ENCODE measurements at places on chromosomes 11 and 22.

DNA sequence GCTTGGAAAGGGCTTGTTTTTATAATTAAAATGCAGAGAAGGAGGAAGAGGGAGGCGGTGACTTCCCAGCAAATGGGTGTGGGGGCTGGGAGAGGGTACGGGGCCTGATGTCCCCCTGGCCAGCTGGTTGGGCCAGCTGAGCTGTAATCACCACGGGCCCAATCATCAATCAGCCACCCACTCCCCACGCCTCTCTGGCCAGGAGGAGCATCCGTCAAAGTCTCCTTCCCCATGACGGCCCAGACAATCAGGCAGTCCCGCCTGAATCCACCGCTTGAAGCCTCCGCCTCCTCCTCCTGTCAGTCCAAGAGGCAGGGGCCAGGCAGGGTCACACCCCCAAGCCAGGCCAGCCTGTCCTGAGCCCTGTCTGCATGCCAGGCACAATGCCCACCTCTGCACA is 13.3 kb upstream of the CABP7 start:
- no peak for DNase-seq

GRCh38 chr11:134949121-134950090 is 537.4 kb upstream of the B3GAT1 start:
- no peak for DNase-seq

DNA sequence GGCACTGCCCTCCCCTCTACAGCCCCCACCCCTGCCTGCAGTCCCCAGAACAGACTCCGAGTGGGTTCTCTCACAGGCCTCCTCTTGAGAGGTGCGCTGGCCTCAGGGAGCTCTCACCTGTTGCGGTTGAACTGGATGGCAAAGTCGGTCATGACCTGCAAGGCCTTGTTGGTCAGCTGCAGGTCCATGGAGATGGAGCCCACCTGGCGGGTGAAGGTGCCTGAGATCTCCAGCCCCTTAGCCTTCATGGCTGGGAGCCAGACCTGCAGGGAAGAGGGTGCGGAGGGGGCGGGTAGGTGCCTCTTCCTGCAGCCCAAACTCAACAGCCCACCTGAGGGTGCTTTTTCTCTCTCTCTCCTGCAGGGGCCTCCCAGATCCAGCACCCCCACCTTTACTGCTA is 18.7 kb upstream of the RASL10A start:
- DNase-seq: no peak

DNA sequence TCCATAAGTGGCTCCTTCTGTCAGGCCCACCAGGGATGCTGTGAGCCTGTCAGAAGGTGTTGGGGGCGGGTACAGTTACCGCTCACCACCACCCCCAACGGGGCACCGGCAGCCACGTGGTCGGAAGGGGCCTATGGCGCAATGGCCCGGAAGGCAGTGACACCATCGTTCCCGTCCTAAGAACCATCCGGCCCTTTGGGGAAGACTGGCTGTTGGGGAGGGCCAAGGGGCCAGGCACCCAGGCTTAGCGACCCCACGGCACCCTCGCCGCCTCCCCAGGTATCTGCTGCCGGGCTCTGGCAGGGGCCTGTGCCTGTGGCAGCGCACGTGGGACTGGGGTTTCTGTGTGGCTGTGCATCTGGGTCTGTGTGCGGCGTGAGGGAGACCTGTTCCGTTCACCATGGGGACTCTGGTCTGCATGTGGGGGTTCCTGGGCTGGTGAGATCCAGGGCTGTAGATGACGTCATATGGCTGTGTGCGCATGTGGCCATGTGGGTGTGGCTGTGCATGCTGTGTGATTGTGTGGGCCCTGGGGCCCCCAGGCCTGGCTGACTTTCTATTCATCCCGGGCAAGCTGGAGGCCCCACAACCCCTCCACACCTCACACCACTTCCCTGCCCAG is 717 bp downstream of the OSM start:
- no peak for DNase-seq

- no peak for DNase-seq
Measured at GRCh38 chr22:33984656-33985285, 64.5 kb upstream of the LARGE1 start.

GRCh38 chr22:28883917-28884746 is 760 bp downstream of the ZNRF3 start:
- peak; percentile 30 for DNase-seq

DNA sequence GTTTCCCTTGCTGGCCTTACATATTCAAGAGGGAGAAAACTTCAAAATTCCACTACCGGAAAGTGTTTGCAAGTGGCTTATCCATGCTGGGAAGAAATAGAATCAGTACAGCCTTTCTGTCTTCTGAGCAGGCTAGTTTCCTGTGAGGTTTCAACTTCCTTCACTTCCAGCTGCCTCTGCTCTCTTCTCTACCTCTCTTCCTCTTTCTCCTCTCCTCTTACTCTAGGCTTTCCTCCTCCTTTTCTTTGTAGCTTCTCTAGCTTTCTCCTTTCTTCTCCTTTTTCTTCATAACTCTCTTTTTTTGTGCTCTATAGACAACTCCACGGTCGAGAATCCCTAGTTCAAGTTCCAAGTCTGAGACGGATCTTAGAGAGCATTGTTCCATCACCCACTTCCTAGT is 421.8 kb downstream of the ETS1 start:
- DNase-seq: no peak

GRCh38 chr22:32708830-32709229 is 92.7 kb upstream of the TIMP3 start:
- no peak for DNase-seq

DNA sequence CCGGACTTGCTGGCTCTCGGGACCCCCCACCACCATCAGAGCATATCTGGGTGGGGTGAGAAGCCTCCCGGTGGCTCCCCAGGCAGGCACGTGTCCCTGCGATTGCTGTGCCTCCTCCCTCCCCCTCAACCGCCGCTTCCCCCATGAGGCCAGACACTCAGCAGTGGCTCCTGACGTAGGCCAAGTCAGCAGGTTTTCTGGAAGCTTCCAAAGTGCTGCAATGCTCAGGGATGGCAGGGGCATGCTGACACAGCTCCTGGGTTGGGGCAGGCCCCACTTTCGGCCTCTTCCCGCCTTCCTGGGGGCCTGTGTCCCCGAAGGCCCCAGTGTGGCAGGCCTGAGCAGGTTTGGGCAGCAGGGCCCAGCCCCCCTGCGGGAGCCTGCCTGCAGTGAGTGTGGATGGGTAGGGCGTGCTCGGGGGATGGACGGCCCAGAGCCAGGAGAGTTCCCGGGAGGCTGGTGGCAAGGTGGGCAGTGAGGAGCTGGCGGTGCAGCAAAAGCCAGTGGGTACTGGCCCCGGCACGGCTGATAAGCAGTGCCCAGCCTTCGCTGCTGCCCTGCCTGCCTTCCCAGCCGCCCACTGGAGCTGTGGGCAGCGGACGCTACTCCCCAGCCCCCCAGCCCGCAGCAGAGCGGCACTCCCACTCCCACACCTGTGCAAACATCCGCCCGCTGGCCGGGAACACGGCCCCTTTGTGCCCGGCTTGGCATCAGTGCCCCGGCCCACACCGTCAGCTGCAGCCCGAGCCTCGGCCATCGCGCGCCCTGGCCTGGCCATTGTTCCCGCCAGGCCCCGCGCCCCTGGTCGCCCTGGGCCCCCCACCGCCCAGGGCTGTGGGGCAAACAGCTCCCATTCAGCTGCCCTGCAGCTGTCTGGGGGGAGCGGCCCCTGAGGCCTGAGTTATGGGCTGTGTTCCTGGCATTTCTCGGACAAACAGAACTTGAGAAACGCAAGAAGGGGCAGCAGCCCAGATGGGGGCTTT is 125.0 kb downstream of the KCNQ1OT1 start:
- no peak for DNase-seq

DNA sequence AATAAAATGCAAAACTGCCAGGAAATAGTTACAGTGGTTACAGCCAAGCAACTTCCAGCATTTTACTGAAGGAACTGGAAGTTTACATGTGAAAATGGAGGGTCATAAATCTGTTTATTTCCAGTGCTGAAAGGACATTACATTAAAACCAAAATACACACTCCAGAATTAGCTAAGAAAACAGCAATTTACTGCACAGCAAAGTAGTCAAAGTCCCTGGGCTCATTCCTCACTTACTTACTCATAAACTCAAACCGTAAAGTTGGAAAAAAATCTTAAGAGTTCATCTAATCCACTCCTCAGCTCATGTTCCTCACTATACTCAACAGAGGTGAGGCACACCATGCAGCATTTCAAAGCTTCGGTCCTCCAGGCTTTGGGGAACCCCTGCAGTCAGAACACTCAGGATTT is 17.4 kb downstream of the CTSC start:
- peak; percentile 50 for DNase-seq

- no peak for DNase-seq
Measured at GRCh38 chr22:28002863-28003565, 84.0 kb upstream of the PITPNB start.

DNA sequence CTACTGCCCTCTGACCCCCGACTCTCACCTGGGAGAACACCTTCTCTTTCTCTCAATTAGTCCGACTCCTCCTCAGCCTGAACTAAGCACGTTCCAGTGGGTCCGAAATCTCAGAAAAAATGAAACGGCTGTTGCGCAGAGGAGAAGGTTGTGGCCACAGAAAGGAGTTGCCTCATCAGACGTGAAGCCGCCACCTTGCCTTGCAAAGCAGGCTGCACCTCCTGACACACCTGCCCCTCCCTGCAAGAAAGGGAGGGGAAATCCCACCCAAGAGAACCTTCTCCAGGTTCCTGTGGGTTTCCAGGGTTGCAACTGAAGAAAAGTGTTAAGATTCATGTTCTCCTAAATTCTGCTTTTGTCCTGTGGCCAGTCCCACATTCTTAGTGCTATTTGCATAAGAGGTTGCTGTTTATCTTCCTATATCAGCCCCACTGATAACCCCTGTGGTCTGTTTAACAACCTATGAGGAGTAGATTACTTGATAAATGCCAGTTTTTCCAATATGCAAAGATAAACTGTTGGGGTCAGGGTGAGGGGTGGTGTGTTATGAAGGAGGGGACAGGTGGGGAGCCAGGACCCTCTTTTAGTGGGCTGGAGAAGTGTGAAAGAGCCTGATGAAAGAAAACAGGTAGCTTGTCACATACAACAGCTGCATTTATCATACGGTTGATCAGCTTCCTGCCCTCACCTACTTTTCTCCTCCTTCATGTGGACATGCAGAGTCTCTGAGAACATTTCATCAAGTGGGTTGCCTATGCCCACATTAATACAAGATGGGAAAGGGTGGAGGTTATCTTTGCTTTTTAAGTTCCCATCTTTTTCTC is 18.2 kb downstream of the ZBTB16 start:
- no peak for DNase-seq

DNA sequence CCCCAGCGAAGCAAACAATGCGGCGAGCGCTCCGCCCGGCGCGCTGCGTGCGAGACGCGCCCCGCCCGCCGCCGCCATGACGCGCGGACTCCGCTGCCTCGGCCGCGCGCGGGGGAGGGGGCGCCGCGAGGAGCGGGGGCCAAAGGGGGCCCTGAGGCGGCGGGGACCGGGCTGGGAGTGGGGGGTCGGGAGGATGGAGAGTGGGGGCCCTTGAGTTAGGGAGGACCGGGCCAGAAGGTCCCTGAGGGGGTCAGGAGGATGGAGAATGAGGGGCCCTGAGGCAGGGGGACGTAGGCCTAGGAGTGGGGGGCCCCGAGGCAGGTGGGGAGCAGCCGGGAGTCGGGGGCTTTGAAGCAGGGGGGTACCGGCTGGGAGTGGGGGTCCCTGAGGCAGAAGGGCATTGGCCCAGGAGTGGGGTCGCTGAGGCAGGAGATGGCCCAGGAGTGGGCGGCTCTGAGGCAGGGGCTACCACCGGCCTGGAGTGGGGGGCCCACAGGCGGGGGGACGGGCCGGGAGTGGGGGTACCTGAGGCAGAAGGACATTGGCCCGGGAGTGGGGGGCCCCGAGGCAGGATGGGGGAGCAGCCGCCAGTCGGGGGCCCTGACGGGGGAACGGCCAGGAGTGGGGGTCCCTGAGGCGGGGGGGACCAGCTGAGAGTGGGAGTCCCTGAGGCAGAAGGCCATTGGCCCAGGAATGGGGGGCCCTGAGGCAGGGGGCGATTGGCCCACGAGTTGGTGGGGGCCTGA is at the start of gene BRD1:
Gene BRD1 (minus strand): TSS at position 21 of the 746 bp plus-strand sequence. CDS start 3,556 bp downstream, outside the sequence.
- no peak for DNase-seq

DNA sequence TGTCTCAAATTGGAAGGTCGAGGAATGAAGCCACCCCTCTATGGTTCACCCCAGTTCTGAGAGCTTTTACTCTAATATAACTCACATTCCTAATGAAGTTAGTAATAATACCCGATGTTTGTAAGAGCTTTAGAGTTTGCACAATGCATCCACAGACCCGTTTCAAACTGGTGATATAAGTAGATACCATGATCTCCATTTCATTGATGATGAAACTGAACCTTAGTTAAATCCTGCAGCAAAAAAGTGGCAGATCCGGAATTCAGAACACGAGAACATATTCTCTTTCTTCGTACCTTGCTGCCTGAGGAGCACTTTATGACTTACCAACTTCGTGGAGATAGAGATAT is 757 bp upstream of the RBFOX2 start:
- DNase-seq: no peak

DNA sequence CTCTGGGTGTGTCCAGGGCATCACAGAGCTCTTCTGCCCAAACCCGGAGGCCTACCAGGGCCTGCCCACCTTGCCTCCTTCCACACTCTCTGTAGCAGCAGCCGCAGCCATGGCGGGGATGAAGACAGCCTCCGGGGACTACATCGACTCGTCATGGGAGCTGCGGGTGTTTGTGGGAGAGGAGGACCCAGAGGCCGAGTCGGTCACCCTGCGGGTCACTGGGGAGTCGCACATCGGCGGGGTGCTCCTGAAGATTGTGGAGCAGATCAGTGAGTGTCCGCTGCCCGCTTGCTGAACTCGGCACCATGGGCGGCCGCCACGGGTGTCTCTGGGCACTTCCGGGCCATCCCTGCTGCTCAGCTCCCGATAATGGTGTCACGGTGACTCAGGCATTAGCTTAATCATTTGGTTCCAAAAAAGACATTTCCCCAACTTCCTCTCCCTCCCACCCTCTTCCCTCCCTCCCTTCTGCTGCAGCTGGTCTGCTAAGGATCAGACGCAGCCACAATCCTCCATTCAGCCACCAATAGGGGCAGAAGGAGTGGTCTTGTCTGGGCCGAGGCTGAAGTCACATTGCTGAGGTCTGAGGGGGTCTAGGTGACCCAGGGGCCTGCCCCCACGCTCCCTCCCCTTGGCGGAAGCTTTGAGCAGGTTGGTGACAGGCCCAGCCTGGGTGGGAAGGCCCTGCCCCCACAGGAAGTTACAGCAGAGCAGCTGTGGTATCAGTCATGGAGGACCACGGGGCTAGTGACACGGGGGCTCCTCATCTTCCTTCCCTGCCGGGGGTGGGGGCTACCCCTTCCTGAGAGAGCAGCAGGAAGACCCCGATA is 950 bp downstream of the FERMT3 start:
- no peak for DNase-seq

- DNase-seq: no peak
Measured at GRCh38 chr11:93922830-93923229, 72.4 kb upstream of the VSTM5 start.

- DNase-seq: no peak
Measured at GRCh38 chr11:45650166-45651095, 15.0 kb downstream of the CHST1 start.

DNA sequence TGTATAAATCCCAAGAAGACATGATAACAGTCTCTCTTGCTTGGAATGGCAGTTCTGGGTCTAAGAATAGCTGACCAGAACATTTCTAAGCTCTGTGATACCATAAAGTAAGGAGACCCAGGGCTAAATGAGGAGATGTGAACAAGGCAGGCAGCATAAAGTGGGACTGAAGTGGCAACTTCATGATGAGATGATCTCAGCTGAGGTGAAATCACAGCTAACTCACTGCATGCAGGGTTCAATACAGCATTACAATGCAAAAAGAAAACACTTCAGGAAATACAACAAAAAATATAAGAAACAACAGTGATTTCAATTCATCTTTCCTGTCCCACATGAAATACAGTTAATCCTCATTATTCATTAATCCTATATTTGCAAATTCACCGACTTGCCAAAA is 44.6 kb downstream of the MRE11 start:
- DNase-seq: no peak

All from foreskin keratinocyte (primary cell).